ENCODE measurements at places on chromosomes 1 and 21.

GRCh38 chr1:51877434-51878307 is 856 bp downstream of the NRDC start:
- no peak for DNase-seq

DNA sequence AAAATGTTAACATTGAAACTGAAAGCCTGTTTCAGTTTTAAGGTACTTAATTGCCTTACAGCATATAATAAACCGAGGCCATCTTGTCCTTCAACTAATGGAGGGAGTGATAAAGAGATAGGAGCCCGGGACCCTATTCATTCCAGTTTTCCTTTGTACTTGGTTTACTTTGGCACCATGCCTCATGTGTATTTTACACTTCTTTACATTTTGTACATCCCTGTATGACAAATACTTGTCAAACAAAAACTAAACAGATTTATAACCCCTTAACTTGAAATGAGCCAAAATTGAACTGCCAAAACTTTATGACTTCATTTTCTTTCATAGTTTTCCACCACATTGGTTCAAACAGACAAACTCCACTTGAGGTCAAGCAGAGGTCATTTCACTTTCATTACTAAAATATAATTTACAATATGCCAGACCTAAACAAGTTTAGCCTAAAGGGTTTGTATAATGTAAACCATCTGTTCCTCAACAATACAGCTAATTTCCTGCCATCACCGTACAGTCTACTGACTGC is 30.9 kb upstream of the UBE2U start:
- no peak for DNase-seq

DNA sequence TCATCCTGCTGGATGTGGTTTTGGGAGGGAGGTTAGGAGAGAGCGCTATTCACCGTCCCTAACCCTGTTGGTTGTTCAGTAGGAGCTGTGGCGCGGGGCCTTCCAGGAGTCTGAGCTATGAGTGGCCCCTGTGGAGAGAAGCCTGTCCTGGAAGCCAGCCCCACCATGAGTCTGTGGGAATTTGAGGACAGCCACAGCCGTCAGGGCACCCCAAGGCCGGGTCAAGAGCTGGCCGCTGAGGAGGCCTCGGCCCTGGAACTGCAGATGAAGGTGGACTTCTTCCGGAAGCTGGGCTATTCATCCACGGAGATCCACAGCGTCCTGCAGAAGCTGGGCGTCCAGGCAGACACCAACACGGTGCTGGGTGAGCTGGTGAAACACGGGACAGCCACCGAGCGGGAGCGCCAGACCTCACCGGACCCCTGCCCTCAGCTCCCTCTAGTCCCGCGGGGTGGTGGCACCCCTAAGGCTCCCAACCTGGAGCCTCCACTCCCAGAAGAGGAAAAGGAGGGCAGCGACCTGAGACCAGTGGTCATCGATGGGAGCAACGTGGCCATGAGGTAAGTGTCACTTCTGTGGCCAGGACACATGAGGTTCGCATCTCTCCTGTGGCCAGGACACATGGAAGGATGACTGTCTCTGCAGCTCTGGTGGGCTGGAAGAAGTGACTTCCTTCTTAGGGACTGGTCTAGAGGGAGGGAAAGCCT is 1.2 kb downstream of the ZC3H12A start:
- DNase-seq = peak; percentile 20

GRCh38 chr1:44406737-44407429 is 1.8 kb downstream of the RNF220 start:
- peak; percentile 42 for DNase-seq

- DNase-seq = no peak
Observed at GRCh38 chr21:33855190-33855589, 60.4 kb downstream of the ATP5PO start.

DNA sequence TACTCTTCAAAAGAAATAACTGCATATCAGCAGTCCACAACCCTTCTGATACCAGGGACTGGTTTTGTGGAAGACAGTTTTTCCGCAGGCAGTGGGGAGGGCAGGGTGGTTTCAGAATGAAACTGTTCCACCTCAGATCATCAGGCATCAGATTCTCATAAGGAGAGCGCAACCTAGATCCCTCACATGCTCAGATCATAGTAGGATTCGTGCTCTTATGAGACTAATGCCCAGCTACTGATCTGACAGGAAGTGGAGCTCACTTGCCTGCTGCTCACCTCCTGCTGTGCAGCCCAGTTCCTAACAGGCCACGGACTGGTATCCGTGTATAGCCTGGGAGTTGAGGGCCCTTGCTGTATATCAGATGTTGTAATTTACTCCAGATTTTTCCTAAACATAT is 11.5 kb downstream of the RO60 start:
- no peak for DNase-seq

DNA sequence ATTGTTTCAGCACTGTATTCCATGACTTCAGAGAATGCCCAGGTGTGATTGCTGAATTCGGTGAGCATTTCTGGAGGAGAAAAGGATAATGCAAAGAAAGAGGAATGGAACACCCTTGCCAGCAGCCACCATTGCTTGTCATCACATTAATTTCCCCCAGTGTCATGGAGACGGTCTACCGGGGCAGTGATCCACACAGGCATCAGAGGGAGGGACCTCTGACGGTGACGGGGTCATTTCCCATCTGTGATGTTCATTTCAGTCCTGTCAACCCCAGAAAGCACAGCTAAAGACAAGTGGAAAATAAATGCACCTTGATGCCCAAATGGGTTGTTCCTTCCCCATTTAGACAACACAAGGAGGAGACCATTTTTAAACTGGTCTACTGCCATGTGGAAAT is 376.4 kb downstream of the PCP4 start:
- DNase-seq = no peak

- DNase-seq = no peak
Observed at GRCh38 chr1:246355411-246356230, 151.5 kb downstream of the SMYD3 start.

DNA sequence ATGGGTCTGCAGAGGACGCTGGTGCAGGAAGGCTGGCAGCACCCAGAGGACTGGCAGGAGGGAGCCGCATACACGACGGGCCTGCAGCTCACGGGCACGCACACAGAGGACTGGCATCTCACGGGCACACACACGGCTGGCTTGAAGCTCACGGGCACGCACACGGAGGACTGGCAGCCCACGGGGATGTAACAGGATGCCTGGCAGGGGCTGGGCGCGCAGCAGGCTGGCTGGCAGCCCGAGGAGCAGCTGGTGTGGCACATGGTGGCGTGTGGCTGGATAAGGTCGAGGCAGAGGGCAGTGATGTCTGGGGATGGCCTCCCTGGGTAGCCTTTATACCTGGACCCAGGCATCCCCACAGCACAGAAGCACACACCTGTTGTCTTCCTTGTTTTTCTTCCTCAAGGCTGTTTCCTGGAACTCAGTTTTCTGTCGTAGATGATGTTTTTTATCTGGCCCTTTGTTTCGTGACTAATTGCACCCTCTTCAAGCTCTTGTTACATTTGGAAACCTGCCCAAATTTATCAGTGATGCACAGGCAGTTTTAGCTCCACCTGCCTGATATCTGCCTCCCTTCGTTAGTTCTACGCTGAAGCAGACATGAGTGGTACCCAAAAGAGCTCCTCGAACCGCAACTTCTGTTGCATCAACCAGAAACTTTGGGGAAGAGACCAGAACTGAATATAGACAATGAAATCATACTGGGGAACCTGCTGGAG is at the start of gene KRTAP12-1:
TSS of gene KRTAP12-1 (minus strand) at position 303 of the 719 bp plus-strand sequence. CDS start at position 263, 40 bp downstream.
- DNase-seq = no peak

DNA sequence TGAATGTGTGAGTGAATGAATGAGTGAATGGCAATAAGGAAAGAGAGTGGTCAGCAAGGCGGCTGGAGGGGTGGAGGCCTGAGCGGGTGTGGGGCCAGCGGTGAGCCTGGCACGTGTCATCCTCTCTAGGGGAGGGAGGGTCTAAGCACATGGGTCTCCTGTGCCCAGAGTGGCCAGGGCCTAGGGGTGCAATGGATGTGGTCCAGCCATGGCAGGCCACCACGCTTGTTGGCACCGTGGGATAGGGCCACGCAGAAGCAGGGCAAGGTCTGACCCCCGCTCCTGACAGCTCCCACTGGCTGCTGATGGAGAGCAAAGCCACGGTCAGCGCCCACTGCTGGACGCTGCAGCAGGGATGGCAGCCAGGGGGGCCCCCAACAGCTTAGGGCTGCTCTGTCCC is 19.5 kb upstream of the SPSB1 start:
- DNase-seq = no peak

GRCh38 chr1:11044086-11044848 is 2.8 kb downstream of the MASP2 start:
- DNase-seq = no peak

- no peak for DNase-seq
Observed at GRCh38 chr1:29052941-29053340, 70.8 kb downstream of the TMEM200B start.

- DNase-seq = no peak
Observed at GRCh38 chr1:218443255-218443654, 98.1 kb downstream of the TGFB2 start.

DNA sequence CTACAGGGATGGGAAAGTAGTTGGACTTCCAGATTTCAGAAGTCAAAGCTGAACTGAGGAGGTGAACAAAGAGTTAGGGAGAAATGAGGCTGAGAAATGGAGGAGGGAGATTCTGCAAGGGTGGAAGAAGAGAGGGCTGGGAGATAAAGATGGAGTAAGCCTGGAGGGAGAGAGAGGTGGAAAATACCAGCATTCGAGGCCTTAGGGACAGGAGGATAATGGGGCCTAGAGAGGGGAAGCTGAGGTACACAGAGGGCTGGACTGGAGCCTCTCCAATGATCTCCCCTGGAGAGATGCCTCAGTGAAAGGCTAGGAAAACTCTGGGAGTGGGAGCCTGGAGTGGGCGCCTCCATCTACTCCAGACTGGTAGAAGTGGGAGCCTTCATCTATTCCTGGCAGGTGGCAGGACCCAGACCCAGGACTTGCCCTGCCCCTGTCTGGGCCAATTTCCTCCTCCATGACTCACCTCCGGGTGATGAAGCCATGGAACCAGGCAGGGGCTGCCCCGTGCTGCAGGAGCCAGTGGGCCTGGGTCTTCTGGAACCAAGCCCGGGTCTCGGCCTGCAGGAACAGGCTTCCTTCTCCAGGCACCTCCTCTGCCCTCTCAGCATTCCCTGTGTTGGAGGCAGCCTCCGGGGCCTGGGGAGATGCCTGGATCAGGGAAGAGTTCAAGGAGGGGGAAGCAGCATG is 1.9 kb downstream of the SH2D2A start:
- peak; percentile 38 for DNase-seq

DNA sequence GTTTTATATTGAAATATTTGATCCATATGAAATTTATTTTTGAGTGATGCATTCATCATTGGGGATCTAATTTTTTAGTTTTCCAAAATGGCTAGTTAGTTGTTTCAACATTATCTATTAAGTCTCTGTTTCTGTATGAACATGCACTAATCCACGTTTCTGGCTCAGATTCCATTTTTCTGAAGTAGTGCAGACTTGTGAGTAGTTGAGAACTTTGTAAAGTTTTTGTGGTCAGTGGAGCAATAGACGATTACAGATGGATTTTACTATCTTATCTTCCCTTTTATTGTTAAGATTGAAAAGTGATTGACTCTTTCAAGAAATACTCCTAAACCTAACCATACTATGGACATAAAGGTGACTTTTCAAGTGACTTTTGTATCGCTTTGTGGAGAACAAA is 16.7 kb downstream of the SOAT1 start:
- no peak for DNase-seq

DNA sequence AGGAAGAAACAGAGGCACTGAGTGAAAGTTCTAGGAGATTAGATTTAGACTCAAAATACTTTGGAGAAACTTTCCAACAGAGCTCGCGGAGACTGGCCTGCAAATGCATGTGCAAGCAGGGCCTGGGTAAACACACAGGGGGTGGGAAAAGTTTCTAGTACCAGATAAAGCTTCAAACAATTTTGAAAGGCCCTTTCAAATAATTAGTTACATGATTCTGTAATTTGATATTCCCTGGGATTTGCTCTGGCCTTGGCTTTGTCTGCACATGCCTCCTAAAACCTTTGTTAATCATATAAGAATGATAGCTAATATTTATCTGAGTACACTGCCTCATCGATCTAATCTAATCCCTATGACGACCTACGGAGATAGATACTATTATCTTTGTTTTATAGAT is 31.3 kb downstream of the VTCN1 start:
- DNase-seq = no peak

GRCh38 chr1:208211921-208212843 is 32.0 kb downstream of the PLXNA2 start:
- no peak for DNase-seq

Measured in stimulated activated naive CD8-positive, alpha-beta T cell treated with anti-CD3 and anti-CD28 coated beads, Interleukin-15, amount 100 ng/mL, for 72 hours (primary cell).